Mesothelial cell of epicardium (in vitro differentiated cells): ENCODE measurements at places on chromosomes 7 and 10. TPM values are rescaled to one million over a fixed set of nuclear protein-coding genes. Genes with fewer than 3 reads are reported as not detected.

Gene CNPY1
- total RNA-seq: not detected in 3 replicates

Gene IFIT1B
- total RNA-seq: not detected in 3 replicates

Gene SAMD9L
- 1.2 to 2.1 TPM (median 1.6 TPM) in 3 replicates for total RNA-seq

Gene COBL
- 0.66 to 1.2 TPM (median 0.75 TPM) in 3 replicates for total RNA-seq

- DNase-seq: no peak
Observed at GRCh38 chr7:92647652-92648051, 57.5 kb upstream of the FAM133B start.

DNA sequence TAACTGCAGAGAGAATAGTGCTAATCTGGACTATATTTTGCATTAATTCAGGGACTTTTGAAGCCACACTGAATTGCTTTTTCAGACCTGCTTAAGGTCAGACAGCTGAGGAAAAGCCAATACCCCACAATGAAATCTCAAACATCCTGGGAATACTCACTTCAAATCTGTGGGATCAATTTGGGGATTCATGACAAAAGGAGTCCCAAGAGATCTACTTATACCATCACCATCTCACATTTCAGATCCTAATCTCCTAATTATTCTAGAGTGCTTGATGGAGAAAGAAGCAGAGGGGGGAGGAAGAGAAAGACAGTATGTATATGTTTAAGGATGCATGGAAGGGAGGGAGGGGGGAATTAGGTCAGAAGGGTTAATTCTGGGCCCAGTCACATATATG is 202.2 kb downstream of the CACNA2D1 start:
- DNase-seq: no peak
